Ovary (tissue), 10 donors: ENCODE measurements at places on chromosomes 1 and 21. TPM values are rescaled to one million over a fixed set of nuclear protein-coding genes. Genes with fewer than 3 reads are reported as not detected.

GRCh38 chr1:204065174-204065985 lies 7.5 kb upstream of the SOX13 start:
- peak; percentile 76 for DNase-seq

DNA sequence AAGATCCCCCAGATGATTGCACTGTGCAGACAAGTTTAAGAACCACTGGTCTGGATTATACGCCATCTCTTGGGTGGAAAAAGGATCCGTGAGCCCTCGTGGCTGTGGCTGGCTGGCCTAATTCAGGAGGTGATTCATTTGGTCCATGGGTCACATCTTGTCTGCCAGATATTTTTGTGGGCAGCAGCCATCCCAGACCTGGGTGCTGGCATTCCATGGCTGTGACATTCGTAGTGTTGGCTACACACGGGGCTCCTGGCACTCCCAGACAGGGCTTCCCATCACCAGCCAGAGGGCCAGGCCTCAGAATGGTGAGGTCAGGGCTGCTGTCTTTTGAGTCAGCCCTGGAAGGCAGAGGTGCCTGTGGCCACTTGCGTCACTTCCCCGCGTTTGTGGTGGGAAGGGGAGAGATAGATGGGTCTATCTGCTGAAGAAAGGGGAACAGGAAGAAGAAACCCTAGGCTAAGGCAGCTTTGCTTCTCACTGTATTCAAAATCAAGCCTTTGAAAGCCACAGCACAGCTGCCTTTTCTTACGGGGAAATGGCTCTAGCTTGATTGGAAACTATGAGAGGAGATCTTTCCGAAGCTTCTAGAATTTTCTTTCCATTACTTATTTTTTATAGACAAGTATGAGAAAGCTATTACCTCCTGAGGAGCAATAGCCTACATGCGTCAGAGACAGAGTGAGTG lies 32.4 kb downstream of the EIF2D start:
- no peak for DNase-seq

GRCh38 chr1:184075055-184076029 lies 23.8 kb downstream of the TSEN15 start:
- DNase-seq = no peak

The SVBP gene
- 56.6 TPM for total RNA-seq

The AMY1B gene
- total RNA-seq = 3.2 TPM
